ENCODE measurements at places on chromosomes 6 and 20.

- DNase-seq, result no peak
Observed at GRCh38 chr6:56363796-56364430, 116.5 kb upstream of the COL21A1 start.

- DNase-seq, result no peak
Observed at GRCh38 chr6:36625158-36625919, 31.2 kb downstream of the SRSF3 start.

- no peak for DNase-seq
Observed at GRCh38 chr20:59668926-59669850, 64.8 kb downstream of the PHACTR3 start.

- DNase-seq, result no peak
Observed at GRCh38 chr20:19016140-19016497, 196.3 kb upstream of the SLC24A3 start.

Measured in amygdala (tissue), 56 donors.